ENCODE measurements at places on chromosomes 3 and 15.

GRCh38 chr3:69647081-69647480, 92.2 kb upstream of the MITF start:
- DNase-seq = no peak

DNA sequence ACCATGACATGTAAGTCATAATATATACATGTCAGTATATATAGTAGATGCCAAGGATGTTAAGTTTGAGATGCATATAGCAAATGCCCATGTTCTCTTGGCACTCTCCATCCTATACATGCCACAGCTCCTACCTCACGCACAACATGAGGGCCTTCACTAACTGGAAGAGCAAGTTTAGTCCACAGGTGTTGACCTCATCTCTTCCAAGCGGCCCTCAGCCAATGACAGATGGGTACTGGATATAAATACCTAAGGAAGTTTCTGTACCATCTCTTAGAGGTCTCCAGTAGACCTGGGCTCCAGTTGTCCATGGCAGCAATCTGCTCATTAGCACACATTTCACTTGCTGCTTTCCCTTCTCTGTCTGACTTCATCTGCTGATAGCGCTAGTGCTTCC, 43.3 kb upstream of the CMC1 start:
- DNase-seq = no peak

GRCh38 chr3:9769426-9770275, at the start of gene CAMK1:
Gene CAMK1, minus strand, starts transcription at chr3:9769947. Its CDS starts 2,198 bp downstream, at chr3:9767749.
- DNase-seq = peak; percentile 95

- DNase-seq = no peak
Observed at GRCh38 chr15:63176302-63176701, 13.1 kb upstream of the RAB8B start.

DNA sequence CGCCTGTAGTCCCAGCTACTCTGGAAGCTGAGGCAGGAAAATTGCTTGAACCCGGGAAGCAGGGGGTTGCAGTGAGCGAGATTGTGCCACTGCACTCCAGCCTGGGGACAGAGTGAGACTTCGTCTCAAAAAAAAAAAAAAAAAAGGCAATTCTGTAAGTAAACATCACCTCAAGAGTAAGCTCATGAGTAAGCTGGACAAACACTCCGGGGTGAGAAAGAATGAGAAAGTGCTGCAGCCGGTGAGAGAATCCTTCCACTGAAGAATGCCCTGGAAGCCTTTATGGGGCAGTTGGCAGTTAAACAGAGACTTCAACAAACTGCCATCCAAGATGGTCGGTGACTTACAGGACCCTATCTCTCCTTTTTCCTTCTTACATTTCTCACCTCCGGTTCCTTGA, 47.5 kb downstream of the FEZF2 start:
- DNase-seq = no peak

DNA sequence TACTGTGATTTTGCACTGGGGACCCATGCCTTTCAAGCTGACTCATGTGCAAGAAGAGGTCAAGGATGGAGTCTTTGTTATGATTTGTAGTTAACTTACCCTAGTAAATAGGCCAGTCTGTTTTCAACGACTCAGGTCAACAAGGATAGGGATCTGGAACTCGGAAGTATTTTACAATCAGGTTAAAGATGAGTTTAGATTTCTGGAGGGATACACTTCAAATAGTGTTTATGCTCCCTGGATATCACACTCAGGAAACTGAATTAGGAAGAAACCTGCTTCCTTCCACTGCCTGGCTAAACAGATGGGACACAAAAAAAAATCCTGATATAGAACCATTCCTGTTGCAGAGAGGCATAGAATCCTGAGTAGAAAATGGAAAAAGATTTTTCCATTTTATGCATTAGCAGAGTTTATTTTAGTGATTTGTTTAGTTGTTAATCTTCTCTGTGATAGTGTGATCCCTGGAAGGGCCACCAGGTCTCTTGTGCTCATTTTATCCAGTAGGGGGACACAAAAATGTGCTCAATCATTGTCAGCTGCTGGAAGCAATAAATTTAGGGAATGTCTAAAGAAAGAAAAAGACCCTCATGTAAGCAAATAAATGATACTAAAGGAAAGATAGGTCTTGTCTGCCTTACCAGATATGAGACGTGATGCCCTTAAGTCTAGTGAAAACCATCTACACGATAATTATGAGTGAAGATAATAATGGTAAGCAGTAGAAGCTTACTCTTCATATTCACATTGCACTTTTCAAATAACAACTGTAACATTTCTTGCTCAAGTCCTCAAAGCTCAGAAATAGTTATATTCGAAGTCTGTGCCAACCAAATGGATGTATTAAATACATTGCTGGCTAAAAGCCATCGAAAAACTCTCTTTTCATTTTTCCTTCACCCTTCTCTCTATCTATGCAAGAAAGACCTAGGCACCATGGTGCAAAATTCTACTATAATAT, 452.1 kb upstream of the KCNMB2 start:
- DNase-seq = peak; percentile 23

DNA sequence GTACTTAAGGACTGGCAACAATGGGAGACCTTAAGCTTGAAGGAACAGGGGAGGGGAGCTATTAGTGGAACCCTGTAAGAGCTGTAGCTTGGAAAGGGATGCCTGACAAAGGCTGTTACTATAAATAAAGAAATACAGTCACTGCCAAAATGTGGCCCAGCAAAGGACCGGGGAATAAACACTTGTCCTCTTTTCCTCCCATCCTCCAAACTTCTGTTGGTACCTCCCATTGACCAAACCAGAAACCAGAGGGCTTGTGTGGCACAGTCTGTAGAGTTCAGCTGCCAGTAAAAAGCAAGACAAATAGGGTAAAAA, 25.1 kb upstream of the TCF12 start:
- DNase-seq = no peak

Data from AG20443 (cell line).